ENCODE measurements at places on chromosomes 3 and 15.

- no peak for DNase-seq
Observed at GRCh38 chr15:74565381-74566085, 24.5 kb downstream of the ARID3B start.

GRCh38 chr3:133547432-133548041 is 25.9 kb upstream of the CDV3 start:
- no peak for DNase-seq

GRCh38 chr3:78825118-78825857 is 942.5 kb downstream of the ROBO1 start:
- no peak for DNase-seq

DNA sequence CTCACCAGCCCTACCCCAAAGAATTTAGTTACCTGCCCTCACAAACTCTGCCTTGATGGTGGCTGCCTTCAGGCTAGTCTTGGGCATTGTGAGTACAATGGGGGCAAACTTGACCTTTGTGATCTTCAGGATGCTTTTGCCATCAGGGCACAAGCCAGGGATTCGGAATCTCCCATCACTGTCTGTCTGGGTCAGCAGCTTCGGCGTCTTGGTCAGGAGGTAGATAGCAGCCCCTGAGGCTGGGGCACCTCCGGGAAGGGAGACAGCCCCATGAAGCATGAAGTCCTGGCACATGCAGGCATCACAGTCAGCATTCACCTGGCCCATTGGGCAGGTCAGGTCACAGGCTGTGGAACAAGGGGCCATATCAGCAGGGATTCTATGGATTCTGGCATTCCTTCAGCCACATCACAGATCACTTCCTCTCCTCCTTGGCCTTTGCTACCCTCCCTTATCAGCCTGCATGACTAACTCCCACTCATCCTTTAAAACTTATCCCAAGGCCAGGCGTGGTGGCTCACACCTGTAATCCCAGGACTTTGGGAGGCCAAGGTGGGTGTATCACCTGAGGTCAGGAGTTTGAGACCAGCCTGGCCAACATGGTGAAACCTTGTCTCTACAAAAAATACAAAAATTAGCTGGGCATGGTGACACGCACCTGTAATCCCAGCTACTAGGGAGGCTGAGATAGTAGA is 6.9 kb downstream of the CILP start:
- DNase-seq = no peak

DNA sequence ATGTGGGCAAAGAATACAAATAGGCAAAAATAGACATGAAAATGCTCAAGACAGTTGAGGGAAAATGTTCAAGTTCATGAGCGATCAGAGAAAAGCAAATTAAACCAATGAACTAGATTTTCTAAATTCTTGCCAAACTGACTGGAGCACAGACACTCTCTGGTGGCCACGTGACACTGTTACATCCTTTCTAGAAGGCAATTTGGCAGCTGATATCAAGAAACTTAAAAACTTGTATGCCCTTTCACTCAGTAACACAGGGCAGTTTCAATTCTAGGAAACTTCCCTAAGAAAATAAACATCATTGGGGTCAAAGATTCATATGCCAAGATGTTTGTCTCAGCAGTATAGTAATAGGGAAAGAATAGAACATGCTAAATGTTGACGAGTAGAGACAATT is 52.2 kb downstream of the ABHD5 start:
- DNase-seq = no peak

DNA sequence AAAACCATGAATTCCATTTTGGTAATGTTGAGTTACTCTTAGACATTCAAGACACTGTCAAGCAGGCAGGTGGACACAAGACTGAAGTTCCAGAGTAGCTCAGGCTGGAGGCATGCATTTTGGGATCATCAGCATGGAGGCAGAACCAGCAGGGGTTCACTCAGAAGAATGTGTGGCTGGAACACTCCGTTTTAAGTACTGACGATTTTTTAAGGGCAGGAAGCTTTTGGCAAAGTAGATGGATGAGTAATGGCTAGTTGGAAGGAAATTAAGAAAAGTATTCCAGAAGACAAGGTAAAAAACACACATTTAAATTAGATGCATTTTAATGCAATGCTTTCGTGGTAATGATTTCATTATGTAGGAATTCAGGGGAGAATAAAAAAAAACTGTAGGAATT is 420.4 kb downstream of the ROBO2 start:
- no peak for DNase-seq

DNA sequence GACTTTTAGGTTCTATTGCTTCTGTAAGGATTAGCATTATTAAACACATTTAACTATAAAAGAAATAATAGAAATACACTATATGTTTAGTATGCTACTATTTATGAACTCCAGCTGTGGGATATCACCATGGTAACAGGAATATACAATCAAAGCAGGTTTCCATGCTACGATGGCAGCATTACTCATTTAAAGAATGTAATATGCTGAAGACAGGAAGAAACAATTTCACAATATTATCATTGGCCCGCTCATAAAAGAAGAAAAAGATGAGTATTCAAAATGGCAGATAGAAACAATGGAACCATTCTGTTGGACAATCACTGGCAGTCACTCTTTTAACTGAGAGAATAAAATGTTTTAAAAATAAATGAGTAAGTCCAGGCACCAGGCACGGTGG is 153.4 kb downstream of the CBLB start:
- no peak for DNase-seq

DNA sequence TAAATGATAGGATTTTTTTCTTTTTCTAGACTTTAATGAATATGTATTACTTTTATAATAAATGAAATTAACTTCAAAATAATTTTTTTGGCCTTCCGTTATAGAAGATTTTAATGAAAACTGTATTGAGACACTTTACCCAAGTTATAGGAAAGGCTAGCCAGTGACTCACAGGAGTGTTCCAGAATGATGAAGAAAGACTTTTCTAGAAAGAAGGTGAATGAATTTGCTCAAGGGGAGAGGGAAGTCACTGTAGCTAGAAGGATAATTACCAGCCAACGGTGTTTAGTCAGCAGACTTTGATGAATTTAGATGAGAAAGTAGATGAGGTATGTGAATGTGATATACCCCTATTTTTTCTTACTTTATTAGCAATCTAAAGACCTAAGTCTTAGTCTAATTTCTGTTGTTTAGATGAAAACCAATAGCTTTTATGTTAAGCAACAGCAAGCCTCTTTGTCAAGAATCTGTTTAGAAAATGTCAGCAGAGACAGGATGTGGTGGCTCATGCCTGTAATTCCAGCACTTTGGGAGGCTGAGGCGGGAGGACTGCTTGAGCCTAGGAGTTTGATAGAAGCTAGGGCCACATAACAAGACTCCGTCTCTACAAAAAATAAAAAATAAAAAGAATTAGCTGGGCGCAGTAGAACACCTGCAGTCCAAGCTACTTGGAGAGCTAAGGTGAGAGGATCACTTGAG is 3.2 kb downstream of the ALAS1 start:
- DNase-seq = no peak

GRCh38 chr15:87648278-87648677 is 608.3 kb downstream of the NTRK3 start:
- DNase-seq = no peak

GRCh38 chr15:40310001-40310959 is 2.5 kb upstream of the PLCB2 start:
- peak; percentile 32 for DNase-seq

- no peak for DNase-seq
Observed at GRCh38 chr3:73577704-73578103, 47.0 kb downstream of the PDZRN3 start.

- no peak for DNase-seq
Observed at GRCh38 chr3:20462723-20463122, 276.7 kb upstream of the SGO1 start.

GRCh38 chr3:187849016-187849654 is 103.9 kb upstream of the BCL6 start:
- DNase-seq = no peak

GRCh38 chr3:114623420-114624046 is 329.7 kb downstream of the TIGIT start:
- DNase-seq = no peak

GRCh38 chr3:23114432-23114831 is 88.7 kb upstream of the UBE2E2 start:
- no peak for DNase-seq

- no peak for DNase-seq
Observed at GRCh38 chr3:69231929-69232440, 109.6 kb upstream of the LMOD3 start.

- DNase-seq = no peak
Observed at GRCh38 chr3:31240466-31240865, 292.3 kb upstream of the STT3B start.

- DNase-seq = no peak
Observed at GRCh38 chr3:38334142-38335055, 12.2 kb upstream of the XYLB start.

GRCh38 chr3:73804204-73804603 is 179.5 kb upstream of the PDZRN3 start:
- no peak for DNase-seq

DNA sequence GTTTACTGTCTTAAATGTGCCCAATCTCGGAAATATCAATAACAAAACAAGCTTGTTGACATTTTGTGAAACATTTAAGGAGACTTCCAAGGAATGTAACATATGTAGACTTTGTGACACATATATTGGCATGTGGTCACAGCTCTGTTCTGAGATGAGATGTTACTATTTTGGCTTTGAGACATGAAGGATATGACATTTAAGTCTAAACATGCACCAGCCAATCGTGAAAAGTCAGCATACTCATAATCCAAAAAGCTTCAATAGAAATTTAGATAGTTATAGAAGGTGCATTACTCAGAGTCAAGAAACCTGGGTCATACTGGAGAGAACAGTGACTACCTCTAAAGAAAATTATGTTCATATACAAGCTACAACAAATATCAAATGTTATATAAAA is 13.4 kb downstream of the COMMD2 start:
- DNase-seq = no peak

DNA sequence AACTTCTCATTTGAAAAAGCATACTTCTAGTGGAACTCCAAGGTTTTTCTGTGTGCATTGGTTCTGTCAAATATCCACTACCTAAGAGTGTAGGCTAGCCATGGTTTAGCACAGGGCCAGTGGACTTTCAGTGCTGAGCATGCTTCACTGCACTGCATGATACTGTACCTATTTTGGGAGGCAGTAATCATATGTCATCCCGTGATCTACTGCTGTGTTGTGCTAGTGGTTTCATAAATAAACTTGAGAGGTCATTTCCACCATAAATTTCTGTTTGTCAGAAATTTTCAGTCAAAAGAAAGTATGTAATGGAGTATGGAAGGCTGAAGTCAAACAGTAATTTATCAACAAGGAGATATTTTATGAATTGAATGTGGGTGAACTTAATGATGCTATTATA is 203.6 kb downstream of the ROBO1 start:
- no peak for DNase-seq

GRCh38 chr15:71812966-71813722 is 2.8 kb downstream of the NR2E3 start:
- DNase-seq = no peak

GRCh38 chr3:54712539-54712938 is 215.3 kb downstream of the LRTM1 start:
- DNase-seq = no peak

DNA sequence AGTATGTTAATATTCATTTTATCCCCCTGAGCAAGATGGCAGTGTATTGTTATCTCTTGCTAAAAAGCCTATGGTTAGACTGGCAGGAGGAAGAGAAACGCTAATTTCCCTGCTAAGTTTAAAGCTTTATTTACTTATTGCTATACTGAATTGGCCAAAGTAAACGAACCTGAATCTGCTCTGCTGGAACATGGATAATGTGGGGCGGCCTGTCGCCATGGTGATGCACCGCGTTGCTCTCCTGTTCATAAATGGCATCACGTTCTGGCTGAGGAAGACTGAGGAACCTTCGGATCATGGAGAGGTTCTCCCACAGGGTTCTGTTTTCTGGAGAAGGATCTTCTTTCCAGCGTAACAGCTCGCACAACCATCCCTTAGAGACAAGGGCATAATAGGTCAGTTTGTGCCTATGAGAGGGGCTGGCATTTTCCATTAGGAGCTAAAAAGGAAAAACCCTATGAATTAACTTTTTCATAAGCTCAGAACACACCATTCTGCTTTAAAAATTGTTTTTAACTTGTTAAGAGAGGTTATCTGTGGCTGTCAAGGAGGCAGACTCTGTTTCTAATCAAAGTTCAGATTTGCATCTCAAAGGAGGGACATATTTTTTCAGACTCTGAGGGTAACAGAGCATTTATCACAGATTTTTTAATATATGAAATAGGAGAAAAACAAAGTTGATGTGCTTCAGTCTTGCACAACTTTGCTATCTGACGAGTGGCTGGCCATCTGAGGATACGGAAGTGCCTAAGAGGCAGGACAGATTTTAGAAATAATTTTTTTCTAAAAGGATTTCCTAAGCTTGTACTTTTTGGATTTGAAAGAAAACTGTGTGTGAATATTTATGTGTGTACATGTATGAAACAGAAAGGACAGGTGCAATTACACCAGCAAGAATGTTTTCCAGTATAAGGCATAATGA is 73.1 kb downstream of the SATB1 start:
- DNase-seq = no peak

DNA sequence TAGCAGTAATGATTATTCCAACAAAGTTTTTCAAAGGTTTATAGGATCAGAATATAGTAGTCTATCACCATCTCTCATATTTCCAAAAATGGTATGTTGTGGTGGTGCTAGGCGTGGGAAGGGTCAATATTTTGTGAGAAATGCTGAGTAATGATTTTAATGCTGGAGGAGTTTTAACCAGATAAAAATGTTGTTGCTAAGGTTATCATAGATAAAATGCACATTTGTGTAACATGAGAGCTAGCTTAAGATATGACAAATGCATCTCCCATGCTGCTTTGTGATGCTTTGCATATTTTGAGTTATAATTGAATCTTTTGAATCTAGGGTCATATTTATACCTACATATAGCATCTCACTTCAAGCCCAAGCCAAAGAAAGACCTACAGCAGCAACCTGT is 103.9 kb upstream of the ROBO1 start:
- no peak for DNase-seq

DNA sequence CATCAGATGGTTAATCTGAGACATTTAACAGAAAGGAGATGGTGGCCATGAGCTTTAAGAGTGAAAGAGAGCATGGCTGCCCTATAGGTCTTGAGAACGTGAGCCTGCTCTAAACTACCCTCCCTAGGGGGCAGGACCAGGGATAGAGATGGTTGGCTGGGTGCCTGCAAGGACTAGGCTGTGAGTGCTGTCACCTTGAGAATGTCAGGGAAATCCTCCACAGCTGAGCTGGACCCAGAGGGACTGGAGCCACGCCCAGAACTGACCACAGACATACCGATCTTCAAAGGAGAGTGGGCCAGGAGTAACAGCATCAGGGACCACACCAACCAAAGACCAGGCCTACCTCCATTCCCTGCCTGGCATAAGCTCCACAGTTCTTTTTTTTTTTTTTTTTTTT is 53.6 kb upstream of the UBE2E1 start:
- DNase-seq = no peak

- DNase-seq = no peak
Observed at GRCh38 chr3:69671082-69671952, 67.9 kb upstream of the MITF start.

GRCh38 chr15:87489456-87489855 is 767.1 kb downstream of the NTRK3 start:
- no peak for DNase-seq

DNA sequence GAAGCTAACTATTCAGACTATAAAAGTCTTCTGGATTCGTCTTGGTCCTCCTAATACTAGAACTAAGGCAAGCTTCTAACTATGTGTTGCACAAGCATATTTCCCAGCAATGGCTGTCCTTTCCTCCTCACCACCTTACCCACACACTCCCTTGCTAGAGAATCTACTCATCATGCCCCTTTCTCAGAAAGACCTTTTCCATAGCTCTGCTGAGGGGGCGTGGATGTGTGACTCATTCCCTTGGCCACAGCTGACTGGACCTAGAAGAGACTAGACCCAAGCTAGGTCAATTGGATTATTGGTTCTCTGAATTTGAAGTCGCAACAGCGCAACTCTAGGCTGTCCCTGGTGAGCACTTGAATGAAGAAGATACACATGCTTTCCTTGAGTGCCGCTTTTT is 47.1 kb downstream of the ERC2 start:
- no peak for DNase-seq

Data from stimulated activated CD8-positive, alpha-beta memory T cell treated with anti-CD3 and anti-CD28 coated beads, Interleukin-4, amount 100 ng/mL, for 1 hour (primary cell).